ENCODE measurements at places on chromosomes 3 and 15.

- no peak for DNase-seq
Observed at GRCh38 chr15:72175186-72176044, 22.2 kb downstream of the GRAMD2A start.

DNA sequence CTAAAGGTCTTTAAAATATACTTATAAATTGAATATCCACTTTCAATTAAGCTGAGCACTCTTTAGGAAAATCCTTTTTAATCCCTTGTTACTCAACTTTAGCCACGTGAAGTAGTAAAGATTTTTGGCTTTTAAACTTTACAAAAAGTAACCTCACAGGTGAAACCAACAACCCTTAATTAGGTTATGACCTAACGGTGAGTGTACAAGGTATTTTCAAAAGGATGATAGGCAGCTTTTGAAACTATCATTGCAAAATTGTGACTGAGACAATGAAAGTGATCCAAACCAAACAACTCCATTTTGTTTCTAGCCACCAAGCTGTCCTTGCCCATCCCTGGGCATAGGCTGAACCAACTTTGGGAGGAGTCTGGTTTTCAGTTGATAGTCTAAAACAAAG lies 940.2 kb downstream of the OTOL1 start:
- no peak for DNase-seq

GRCh38 chr15:90020936-90021507 lies 19.9 kb downstream of the ZNF710 start:
- DNase-seq = no peak

GRCh38 chr3:61866153-61866542 lies 304.8 kb downstream of the PTPRG start:
- DNase-seq = no peak

DNA sequence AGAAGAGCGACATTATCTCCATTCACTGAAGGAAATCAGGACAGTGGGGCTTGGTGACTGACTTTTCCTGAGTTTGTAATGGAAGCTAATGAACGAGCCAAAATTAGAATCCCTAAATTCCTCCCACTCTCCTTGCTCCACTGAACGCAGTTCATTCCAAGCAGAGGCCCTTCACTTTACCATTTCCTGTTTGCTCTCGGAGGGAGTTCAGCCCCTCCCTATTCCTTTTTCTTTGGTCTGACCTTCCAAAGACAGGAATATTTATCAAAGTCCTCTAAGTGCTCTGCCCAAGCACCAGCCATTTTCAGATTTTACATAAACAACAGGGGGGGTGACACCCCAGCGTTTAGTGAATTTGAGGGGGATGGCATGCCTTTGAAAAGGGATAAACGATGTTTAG lies 24.0 kb upstream of the PTPRG start:
- DNase-seq = no peak

DNA sequence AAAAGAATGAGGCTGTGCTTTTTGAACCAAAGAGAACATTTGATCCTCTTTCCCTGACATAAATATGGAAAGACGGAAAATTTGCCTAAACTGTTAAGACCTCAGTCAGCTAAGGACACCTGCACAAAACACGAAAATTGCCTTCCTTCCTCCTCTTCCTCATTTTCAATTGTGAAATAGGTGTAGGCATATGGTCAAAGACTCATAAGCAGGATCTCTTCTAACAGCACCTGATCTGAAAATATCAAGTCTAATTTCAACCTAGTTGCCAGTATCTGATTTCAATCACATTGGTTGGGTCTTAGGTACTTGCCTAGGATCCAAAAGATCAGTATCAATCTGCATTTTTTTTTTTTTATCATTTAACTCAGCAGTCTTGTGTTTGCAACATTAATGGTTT lies 215.7 kb upstream of the SLC2A2 start:
- no peak for DNase-seq

- no peak for DNase-seq
Observed at GRCh38 chr15:88342666-88343065, 86.1 kb upstream of the NTRK3 start.

DNA sequence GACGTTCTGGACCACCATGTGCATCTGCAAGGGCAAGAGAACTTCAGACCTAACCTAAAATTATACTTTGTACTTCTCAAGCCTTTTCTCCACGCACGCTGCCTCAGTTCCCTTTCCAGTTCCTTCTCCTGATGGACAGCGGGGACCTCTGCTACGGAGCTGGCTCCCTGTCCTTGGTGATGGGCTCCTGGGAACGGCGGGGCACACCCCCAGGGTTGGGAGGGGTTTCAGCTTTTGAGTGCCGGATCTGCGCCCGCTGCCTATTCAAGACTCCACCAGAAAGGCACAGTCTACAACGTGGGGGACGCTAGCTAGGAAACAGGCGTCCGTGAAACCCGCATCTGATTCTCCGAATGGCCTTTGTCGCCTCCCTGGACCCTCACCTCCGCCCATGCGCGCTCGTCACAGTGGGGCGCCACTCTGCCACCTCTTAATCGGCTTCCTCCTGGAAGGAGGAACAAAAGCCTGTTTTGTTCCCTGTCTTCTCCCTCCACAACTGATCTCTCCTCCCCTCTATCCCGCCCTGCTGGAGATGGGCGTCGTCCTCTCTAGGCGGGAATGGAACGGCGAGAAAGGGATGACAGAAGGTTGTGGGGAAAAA lies 2.2 kb downstream of the GPR149 start:
- DNase-seq = no peak

DNA sequence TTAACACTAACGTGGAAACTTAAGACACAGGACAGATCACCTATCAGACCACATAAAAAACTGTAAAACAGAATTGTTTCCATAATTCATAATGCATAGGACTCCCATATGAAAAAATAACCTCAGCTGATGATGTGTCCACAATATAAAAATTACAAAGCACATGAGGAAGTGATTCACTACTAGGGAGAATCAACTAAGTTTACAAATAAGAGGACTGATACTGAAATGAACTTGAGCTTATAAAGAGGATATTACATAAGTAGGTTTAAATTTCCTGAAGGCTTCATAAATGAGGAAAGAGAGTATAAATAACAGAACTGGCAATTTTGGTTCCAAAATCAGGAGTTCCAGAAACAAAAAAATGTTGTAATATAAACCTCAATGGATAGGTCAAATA lies 111.9 kb downstream of the SAMMSON start:
- DNase-seq = no peak

Data from T-helper 1 cell (primary cell).